Muscle of back (tissue), 13 donors: ENCODE measurements at places on chromosomes 3 and 15. TPM values are rescaled to one million over a fixed set of nuclear protein-coding genes. Genes with fewer than 3 reads are reported as not detected.

DNA sequence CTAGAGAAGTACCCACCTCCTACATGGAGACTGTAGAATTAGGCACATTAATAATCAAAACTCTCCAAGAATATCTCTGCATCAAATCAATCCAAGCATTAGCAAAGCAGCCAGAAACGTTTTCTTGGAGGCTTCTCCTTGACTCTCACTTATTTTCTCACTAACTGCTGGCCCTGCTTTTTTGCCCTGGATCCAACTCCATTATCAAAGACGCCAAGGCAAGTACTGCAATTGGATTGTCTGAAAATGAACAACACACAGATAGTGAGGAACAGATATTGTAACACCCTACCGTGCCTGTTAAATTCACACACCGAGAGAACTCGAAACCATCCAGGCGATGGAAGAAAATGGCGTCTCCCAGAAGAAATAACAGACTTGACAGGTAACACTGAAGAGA, 256.2 kb upstream of the MDFIC2 start:
- no peak for DNase-seq

DNA sequence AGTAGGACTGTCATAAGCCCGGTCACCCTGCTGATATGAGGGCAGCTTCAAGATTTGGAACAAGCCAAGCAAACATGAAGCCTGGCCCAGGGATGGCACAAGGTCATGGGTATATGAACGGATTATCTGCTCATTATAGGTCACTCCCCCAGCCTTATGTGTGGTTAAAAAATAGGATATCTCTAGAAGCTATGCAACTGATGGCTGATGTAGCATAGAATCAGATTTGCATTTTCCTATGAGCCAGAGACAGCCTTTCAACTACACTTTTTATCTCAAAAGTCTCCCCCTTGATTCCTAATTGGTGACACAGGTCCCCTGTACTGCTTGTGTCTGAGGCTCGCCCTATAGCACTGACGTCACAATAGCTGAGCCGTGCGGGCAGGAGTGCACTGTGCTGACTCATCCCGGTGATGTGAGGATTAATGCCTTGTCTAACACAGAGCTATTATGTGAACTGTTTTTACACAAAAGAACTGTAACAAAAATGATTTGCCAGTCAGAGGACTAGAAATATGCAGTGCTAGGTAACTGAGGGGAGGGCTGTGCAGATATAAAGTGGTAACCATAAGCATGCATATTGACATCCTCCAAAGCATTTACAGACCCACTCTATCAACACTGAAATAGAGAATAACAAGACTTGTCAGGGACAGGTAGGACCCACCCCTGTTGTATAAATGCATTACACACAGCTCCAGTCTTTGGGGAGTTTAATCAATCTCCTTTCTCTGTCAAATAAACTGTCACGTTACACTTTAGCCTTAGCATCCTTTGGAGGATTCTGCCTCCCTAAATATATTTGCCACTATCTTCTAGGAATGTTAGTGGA, 204.9 kb downstream of the TIGIT start:
- no peak for DNase-seq

- DNase-seq: no peak
Observed at GRCh38 chr15:63551400-63551799, 45.8 kb upstream of the FBXL22 start.

DNA sequence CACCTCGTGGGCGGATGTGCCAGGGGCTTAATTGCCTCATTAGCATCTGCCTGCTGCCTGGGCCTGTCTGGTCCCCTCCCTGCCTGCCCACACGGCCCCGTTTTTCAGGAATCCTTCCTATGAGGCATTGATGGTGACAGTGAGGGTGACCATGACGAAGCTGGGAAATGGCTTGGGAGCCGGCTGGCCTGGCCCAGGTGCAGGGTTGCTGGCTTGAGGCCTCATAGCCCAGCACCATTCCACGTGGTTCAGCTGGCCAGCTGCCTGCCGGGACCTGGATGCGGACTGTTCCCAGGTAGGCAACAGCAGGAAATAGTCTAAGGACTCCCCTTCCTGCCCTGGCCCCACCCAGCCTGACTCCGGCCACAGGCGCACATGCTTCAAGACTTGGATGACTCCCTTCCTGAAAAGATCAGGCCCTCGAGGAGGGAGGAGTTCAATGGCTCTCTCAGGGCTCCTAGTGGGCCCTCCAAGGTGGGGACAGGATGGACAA, 8.9 kb upstream of the DUSP7 start:
- no peak for DNase-seq

GRCh38 chr15:78056714-78057269, 20.7 kb downstream of the TBC1D2B start:
- no peak for DNase-seq

DNA sequence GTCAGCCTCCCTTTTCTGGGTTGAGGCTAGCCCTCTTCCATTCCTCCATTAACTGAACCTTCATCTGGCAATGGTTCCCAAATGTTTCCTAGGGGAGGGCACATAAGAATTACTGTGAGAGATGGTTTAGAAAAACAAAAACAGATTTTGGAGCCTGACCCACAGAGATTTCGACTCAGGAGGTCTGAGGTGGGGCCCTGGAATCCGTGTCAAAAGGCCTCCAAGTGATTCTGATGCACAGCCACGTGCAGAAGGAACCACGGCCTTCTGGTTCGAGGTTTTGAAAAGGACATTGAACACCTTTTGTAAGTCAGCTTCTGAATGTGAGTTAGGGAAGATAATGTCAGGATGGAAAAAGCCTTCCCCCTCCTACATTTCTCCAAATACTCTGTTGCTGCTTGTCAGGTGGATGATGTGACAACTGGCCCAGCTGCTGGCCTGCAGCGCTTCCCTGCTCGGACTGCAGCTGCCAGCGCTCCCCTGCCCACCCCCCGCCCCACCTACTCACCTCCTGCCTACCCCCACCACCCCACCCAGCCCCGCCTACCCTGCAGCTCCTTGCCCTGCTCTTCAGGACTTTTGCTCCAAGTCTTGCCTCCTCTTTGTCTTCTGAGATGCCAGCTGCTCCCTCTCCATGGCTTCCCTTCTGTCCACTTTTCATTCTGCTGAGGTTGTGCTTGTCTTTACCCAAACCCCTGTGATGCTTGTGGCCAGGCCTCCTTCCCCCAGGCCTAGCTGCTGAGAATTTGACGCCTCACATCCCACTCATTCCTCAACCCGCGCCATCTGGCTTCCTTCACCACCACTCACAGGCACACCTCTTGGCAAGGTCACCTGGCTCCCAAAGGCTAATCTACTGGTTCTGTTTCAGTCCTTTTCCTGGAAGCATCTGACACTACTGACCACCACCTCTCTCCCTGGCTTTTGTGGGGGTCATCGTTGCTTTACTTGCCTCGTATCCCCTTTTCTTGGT, 6.6 kb downstream of the EHD4 start:
- DNase-seq: no peak

GRCh38 chr3:151299006-151299405, 17.6 kb downstream of the GPR87 start:
- no peak for DNase-seq

DNA sequence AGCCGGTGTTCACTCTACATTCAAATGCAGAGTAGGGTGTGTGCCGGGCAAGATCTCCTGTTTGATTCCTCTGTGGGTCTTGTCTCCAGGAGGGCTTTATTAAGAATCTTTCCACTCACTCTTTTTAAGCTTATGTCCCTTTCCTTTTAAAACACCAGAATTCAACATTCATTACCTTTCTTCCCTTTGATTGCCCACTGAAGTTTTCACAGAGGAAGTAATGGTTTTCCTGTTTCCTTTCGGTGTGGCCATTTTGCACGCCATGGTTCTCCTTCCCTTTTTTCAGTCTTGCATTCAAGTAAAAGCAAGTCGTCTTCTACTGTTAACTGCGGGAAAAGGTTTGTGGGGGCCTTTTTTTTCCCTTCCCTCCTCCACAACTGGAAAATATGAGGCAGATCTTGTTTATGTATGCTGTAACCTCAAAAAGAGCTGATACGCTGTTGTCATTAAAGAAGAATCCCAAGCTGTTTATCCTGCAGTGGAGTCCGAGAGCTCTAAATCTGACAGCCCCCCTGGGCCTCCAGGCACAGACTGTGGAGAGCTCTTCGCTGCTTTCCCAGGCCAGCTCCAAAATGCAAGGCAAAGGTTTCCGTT, 40.5 kb downstream of the FILIP1L start:
- peak; percentile 88 for DNase-seq

GRCh38 chr15:91561371-91562100, 292.0 kb upstream of the SLCO3A1 start:
- DNase-seq: peak; percentile 48

GRCh38 chr3:18062657-18063025, 320.2 kb upstream of the TBC1D5 start:
- no peak for DNase-seq

GRCh38 chr3:21587894-21588293, 163.1 kb downstream of the ZNF385D start:
- no peak for DNase-seq

- DNase-seq: no peak
Observed at GRCh38 chr15:100898661-100899462, 19.2 kb downstream of the ALDH1A3 start.

GRCh38 chr3:149810846-149811245, 2.2 kb upstream of the RNF13 start:
- DNase-seq: no peak

- no peak for DNase-seq
Observed at GRCh38 chr3:10997196-10997595, 4.6 kb downstream of the SLC6A1 start.

GRCh38 chr15:27686369-27686768, 412.7 kb downstream of the OCA2 start:
- DNase-seq: no peak

DNA sequence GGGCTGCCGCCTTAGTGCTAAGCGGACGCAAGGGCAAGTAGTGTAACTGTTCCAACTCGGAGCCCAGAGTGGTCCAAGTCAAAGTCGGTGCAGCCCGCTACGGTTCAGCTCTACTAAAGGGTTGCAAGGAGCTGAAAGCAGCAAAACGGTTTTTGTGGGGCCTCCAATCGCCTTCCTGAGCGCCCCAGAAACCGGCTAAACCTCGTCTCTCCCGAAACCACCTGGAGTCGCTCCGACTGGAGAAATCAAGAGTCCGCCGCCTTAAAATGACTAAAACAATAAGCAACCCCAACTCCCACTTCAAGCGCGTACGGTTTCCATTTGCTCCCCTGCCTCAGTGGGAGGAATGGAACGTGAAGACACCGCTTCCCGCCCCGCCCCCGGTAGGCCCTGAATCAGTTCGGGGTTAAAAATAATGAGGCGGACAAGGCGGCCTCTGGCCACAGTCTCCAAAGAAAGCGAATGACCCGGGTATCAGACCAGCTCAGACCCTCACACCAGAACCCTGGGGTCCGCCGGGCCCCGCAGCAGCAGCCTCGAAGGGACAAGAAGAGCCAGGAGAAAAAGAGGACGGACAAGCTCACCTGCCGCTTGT, 401 bp downstream of the SEC11A start:
- DNase-seq: peak; percentile 14

DNA sequence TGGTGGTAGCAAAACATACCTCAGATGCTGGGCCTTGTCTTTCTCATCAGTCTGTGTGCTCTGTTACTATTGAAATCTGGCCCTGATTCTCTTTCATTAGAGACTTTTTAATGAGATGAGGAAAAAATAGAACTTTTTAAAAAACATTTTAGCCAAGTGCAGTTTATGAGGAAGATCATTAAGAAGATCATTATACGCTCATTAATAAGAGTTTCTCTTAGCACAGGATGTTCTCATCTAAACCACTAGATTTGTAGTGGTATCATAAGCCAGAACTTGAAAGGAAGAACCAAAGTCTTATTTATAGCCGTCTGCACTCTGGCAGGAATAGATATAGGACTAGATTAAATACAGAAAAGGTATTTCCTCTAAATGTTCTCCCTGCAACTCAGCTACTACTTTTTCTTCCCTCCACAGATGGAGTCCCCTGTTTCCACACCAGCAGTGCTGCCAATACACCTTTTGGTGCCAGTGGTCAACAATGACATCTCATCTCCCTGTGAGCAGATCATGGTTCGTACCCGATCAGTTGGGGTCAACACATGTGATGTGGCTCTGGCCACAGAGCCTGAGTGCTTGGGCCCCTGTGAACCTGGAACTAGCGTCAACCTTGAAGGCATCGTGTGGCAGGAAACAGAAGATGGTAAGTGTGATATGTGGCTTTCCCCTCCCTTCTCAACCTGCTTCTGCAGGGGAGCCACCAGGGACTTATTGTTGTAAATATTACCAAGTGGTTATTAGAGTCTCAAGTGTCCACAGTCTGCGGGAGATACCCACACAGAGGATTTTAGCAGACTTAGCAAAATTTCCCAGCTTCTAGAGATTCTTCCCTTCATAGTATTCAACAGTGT, 152.8 kb downstream of the RBPMS2 start:
- no peak for DNase-seq

- DNase-seq: peak; percentile 44
Observed at GRCh38 chr15:98881526-98882520, 125.8 kb downstream of the PGPEP1L start.

- DNase-seq: no peak
Observed at GRCh38 chr3:30553641-30554316, 52.6 kb upstream of the TGFBR2 start.

DNA sequence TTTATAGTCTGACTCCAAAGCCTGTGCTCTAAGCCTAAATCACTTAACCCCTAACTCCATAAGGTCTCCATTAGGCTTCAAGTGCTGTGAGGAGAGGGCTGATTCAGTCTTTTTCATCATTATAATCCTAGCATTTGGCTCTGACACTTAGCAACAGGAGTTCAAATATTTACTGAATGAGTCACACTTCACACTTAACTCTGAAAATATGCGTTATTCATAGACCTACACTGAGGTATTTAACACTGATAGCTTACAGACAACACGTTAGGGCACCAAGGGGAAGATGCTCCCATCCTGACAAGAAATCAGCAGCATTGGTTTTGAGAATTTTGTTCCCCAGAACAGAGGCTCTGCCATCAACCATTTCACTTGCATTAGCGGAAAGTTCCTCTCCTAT, 53.5 kb downstream of the MSL2 start:
- DNase-seq: peak; percentile 84

- no peak for DNase-seq
Observed at GRCh38 chr15:59268852-59269407, 62.3 kb downstream of the LDHAL6B start.

DNA sequence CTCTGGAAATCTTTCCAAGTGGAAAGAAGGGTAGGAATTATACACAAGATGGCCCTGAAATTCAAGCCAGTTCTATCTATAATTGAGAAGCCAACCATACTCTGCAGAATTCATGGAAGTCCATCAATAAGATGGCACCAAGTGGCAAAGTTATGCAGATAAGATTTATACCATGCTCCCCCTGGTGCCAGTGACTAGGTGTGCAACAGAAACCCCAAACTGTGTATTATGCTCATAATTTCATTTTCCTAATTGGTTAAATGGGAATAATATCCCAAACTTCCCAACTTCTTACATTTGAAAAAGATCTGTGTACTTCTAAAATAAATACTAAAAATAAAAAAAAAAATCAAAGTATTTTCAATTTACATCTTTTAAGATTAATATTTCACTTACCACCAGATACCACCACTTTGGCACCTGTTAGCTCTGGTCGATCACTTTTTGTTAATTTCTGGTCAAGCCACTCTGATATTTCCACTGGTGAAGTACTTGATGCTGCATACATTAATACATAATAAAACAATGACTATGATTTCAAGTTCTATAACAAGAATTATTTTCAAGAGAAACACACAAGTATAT, 25.9 kb downstream of the ETFA start:
- DNase-seq: no peak

GRCh38 chr15:67884009-67884408, 44.2 kb upstream of the RNU6-1 start:
- DNase-seq: no peak

The BDH1 gene
- 6.3 TPM for polyA plus RNA-seq

The CISH gene
- polyA plus RNA-seq: 9.8 TPM

The ZNF80 gene
- polyA plus RNA-seq: not detected

The GOLGA6L4 gene
- 7.5 TPM for polyA plus RNA-seq

The GAP43 gene
- 2.4 TPM for polyA plus RNA-seq

The C15orf62 gene
- 0.87 TPM for polyA plus RNA-seq

The SKOR1 gene
- polyA plus RNA-seq: 0.24 TPM

The CDC25A gene
- 3.9 TPM for polyA plus RNA-seq

The NCEH1 gene
- polyA plus RNA-seq: 2.3 TPM

The TNFAIP8L3 gene
- 2.2 TPM for polyA plus RNA-seq
